ENCODE measurements at places on chromosomes 7 and 10.
A peak's percentile ranks its signal among the peaks of the same experiment; 100 is the strongest.

DNA sequence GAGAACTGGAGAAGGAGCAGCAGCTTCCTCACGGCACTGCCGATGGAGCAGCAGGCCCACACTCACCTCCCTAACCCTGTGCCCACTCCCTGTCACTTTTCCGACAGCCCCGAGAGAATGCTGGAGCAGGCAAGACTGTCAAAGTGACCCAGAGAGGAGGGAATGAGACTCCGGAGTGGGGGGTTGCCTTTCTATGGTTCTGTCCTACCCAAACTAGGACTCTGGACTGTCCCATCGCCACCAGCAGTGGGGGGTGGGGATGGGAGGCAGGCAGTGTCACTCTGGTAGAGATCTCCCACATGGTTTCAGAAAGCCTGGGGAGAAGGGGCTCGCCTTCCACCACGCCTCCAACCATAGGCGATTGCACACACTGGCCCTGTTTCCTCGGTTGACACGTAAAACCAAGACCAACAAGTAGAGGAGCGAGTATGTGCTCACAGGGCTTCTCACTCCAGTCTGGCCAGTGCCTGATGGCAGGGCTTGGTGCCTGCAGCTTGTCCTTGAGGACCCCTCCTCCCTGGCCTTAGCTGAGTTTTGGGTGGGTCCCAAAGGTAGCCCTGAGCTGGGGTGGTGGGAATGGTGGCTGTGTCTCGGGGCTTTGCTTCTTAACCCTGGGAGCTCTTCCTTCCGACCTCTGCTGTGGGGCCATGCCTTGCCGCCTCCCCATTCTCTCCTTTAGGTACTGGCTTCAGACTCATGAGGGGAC, 148.5 kb downstream of the PTPN20 start:
- no peak for DNase-seq

- DNase-seq: no peak
These were observed 725.6 kb upstream of the GALNT17 start for GRCh38 chr7:70406186-70406949.

DNA sequence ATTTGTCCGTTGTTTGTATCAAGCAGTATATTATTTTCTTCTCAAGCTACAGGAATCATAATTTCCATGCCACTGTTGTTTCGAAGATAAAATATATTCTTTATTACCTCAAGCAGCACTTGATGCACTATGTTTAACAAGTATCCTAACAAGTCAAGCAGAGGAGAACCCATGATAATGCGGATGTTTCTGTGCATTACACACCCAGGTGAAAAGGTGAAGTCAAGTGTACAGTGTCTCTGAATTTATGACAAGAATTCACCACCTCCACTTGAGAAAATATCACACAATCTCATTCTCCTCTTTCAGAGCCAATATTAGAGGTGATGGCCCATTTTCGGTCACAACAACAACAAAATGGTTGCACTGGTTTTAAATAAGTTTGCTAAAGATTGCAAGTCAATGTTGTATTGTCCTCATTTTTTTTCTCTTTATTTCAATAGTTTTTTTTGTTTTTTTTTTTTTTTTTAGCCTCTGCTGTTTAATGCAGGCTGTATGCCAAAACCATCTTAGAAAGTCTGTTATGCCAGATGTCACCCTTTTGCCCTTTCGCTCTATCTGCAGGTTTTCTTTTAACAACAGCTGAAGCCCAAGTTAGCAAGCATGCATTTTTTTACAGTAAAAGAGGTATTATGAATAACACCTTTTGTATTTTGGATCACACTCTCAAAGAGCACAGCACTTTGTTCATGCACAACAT, 568.7 kb upstream of the LRRN3 start:
- DNase-seq: no peak

DNA sequence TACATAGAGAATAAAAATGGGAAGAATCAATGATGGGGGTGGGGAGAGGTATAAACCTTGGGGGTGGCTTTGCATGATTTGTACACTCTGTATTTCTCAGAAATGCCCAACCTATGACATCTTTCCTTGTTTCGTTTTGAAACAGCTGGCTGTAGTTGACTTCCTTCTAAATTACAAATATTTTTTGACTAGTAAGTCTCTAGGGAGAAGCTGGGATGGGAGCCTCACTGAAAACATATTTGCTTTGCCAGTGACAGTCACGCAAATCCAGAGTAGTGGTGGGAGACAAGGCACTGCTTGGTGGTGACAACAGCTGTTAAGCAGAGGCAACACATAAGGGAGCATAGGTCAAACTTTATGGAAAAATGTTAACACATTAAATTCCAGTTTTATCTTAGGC, 440.5 kb downstream of the SEMA3D start:
- no peak for DNase-seq

DNA sequence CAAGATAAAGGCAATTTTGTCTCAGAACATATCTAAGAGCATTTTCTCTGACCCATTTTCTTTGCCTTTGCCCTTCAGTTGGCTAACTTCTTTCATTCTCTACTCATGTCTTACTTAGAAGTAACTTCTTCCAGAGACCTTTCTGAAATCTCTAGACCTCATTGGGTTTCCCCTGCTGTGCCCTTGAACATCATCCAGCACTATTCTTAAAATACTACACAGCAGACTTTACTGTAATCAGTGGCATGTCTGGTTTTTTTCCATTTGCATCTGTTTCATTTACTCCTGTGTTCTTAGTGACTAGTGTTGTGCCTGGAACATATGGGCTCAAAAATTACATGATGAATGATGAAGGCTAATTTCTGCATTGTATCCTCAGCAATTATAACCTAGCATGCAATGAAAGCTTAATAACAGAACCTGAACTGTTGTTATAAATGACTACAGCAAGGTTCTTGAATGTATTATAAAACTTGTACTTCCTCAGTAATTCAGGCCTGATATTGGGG, 301.9 kb downstream of the CDK14 start:
- no peak for DNase-seq

- no peak for DNase-seq
These were observed 50.6 kb upstream of the IL6 start for GRCh38 chr7:22676385-22676784.

DNA sequence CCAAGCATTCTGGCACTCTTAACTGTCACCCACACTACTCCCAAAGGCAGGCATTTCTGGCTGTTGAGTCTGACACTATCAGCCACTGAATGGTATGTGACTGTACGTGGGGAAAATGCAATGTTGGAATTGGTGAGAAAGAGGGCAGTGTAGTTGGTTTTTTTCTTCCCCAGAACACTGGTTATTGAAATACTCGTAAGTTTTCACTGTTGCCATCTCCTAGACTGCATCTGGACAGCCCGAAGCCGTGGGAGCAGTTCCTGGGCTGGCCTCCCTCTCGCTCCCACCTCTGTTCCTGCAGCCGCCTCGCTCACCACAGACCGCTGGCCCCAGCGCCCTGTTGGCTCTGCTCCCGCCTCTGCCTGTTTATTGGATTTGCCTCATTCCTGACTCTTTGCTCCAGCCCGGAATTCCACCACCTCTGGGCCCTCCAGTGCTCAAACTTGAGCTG, 5.7 kb downstream of the PLCE1 start:
- no peak for DNase-seq

- DNase-seq: no peak
These were observed 3.4 kb upstream of the IL6 start for GRCh38 chr7:22723637-22724036.

GRCh38 chr10:6009150-6009549, 31.8 kb upstream of the IL15RA start:
- no peak for DNase-seq

DNA sequence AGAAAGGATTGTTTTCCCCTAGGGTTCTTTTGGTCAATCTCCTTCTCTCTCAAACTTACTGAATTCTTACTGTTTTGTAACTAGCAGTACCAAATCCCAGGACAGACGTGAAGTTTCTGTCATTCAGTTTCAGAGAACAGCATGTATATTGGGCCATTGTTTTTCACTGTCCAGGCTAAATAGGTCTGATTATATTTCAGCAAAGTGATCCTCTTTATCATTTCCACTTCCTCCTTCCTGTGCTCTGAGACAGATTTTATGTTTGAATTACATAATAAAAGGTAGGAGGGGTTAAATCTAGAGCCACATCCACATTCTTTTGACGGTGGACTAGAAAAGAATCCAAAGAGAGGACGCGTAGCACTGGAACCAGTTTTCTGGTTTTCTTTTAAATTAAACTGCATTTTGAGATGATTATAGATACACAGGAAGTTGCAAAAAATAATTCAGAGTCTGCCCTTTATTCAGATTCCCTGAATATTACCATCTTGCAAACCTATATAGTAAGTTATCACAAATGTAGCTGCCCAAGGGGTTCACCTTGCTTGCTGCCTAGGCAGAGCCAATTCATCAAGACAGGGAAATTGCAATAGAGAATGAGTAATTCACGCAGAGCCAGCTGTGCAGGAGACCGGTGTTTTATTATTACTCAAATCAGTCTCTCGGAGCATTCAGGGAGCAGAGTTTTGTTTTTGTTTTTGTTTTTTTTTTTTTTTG, 40.1 kb downstream of the AKR1E2 start:
- no peak for DNase-seq

DNA sequence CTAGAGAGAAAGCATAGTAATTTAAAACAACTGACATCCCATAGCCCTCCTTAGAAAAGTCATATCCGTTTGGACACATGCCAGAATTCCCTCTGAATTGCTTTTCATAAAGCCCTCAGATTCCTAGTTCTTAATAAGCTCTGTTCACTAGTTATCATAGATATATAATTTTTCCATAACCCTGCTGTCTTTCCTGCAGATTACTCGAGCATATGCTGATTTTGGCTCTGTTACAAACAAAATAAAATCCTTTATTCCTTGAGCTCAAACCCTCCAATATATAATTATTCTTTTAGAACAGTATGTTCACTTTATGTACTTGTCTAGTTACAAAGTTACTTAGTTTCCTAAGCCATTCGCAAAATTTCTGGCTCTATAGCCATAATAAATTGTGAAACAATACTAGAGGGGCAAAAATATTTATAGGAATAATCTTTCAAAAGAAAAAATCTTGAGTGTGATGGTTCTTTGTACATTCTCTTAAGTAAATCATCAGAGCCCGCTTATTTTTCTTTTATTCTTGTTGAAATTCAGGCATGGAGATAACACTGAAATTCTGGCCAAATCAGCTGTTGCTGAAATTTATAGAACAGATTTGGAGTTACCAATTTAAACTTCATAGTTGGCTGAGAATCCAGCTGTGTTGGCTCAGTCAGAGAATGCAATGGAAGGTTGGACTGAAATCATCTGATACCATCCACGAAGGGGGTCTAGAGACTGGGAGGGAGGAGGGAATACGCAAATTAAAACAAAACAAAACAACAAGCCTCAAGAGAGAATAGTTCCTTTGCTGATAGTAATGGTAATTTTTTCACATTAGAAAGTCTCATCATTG, 146.1 kb upstream of the TMEM196 start:
- DNase-seq: no peak

GRCh38 chr10:59896191-59896590, 10.2 kb downstream of the CCDC6 start:
- peak; percentile 17 for DNase-seq

GRCh38 chr10:5737352-5737751, 52.7 kb downstream of the TASOR2 start:
- no peak for DNase-seq

DNA sequence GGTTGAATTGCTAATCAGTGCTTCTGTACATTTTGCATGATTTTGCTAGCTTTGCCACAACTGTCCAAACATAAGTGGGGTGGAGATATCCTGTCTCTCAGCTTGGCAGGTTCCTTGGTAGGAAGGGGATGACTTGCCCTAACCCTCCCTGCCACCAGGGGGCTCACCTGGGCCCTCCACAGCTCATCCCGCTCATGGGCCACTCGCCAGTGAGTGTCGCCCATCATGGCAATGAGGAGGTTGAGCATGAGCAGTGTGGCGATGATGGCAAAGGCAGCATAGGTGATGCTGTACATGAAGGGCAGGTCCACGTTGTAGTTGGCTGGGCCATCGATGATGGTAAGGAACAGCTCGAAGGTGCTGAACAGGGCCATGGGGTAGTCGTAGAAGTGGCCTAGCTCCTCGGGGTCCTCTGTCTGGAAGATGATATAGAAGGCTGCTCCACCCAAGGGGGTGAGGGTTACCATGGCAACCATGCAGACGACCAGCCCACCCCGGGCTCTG, 12.2 kb downstream of the TRPV6 start:
- DNase-seq: no peak

GRCh38 chr7:137360087-137360679, 16.6 kb upstream of the PTN start:
- DNase-seq: no peak

DNA sequence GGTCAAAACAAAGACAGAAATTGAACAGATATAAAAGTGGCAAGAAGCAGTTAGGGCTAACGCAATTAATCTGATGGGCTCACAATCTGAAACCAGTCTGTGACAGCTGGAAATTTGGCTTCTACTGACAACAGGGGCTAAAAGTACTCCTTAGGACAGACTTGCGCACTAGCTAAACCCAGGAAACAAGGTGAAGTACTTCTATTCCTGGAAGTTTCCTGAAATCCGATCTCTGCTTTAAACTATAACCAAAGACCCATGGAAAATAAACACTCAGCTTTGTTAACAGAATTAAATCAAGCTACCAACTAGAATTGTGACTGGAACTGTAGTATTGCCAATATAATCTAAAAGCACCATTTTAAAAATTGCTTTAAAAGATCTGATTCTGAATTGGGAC, 520.2 kb upstream of the ZWINT start:
- peak; percentile 14 for DNase-seq

DNA sequence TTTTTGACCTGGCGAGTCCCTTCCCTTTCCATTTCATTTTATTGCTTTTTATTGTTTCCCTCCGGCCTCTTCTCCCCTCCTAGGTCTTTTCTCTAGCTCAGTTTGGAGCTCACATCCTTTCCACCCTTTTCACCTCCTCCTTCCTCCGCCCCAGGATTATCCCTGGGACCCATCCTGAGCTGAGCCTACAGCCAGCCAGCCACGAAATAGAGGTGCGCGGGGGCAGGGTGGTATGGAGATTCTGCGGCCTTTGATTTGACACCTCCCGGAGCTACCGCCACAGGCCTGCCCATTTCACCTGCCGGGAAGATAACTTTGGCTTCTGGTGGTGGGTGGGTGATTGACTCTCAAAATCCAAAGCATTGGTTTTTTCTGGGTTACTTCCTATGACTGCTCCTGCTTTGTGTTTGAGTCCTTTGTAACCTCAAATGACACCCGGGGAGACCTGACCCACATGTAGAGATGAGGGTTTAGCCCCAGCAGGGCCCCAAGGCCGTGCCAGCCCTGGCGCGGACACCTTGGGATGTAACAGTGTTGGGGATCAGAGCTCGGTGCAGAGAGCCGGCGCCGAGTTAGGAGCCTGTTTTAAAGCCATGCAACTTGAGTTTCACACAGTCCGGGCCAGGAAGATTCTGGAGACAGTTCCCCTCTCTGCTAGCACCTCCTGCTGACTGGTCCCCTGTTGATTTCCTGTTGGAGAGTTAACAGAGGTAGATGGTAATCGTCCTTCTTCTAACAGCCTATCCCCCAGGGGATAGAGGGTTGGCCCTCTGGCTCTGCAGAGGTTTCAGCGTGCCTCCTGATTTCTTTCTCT, 1.5 kb downstream of the DUSP5 start:
- DNase-seq: no peak

DNA sequence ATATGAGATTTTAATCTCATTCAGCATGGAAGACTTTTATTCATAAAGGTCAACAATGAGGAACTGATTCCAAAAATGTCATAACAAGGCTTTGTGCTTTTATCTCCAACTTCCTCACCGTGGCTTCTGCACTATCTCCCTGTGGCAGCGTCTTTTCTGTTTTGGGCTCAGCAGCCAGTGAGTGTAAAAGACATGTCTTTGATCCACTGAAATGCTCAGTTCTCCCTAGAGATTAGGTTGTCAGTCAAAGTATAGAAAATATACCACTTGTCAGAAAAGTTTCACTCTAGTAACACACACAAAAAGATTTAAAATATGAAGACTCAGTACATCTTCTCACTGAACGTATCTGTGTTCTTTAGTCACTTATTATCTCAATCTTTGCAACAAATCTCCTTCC, 901.8 kb upstream of the ZWINT start:
- DNase-seq: no peak

Measured in NCI-H2029 (cell line).